ENCODE measurements at places on chromosomes 6 and 20.

DNA sequence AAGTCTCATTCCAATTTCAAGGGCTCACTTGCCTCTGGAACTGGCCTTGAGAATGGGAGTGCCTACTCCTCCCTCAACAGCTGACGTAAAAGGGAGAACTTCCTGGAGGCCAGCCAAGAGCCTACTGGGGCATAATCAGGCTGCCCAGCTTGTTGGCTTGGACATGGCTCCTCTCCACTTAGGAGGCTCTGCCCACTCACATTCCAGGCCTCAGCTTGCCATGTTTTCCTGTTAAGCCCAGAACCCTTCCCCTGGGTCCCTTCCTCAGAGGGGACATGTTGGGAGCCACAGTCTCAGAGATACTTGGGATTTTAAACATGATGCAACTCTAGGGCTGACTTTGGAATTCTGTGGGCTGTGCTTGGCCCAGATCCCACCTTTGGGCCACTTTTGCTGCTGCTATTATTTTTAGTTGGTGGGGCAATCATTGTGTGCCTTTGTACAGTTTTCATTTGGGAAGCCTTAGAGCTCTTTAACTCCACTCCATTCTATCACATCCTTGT is 31.5 kb upstream of the ADTRP start:
- peak; percentile 78 for DNase-seq

GRCh38 chr20:57034001-57034400 is 232.4 kb downstream of the BMP7 start:
- no peak for DNase-seq

GRCh38 chr6:98875375-98875774 is 41.0 kb downstream of the POU3F2 start:
- no peak for DNase-seq

GRCh38 chr20:34415079-34415478 is 52.0 kb downstream of the ITCH start:
- no peak for DNase-seq

- DNase-seq, result peak; percentile 35
Observed at GRCh38 chr20:6381887-6382286, 259.1 kb upstream of the FERMT1 start.

DNA sequence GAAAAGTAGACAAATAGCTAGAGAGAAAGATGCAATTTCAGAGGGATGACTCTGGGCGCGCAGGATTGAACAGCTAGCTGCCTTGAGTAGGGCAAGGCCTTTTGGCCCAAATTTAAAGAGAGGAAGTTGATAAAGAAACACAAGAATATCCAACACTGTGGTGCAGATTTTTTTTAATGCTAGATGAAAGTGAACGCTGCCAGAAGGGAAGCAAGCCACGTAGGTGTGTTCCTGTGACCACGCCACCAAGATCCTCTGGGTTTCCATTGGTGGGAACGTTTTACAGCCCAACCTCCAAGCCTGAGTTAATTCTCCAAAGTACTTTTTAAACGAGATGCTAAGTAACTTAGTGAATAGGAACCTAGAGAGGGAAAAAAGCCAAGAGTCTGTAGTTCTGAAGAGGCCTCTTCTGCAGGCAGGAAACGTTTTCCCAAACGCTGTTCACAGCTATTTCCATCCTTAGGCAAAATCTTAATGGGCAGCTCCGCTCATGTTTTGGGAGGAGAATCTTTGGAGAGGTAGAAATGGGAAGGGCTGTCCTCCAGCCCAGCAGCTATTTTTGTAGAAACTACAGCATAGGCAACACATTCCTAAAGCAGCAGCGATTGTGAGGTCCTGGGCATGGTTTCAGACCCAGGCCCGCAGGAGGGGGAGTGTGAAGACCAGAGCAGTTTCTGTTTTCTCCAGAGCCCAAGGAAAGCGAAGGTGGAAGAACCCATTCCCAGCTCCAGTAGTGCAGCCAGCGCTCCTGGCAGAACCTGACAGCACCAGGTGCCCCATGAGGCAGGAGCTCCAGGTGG is 8.2 kb downstream of the LY86 start:
- peak; percentile 46 for DNase-seq

- DNase-seq, result no peak
Observed at GRCh38 chr20:54170963-54171362, 2.8 kb downstream of the CYP24A1 start.

GRCh38 chr6:1560281-1561058 is 49.2 kb upstream of the FOXC1 start:
- DNase-seq, result no peak

DNA sequence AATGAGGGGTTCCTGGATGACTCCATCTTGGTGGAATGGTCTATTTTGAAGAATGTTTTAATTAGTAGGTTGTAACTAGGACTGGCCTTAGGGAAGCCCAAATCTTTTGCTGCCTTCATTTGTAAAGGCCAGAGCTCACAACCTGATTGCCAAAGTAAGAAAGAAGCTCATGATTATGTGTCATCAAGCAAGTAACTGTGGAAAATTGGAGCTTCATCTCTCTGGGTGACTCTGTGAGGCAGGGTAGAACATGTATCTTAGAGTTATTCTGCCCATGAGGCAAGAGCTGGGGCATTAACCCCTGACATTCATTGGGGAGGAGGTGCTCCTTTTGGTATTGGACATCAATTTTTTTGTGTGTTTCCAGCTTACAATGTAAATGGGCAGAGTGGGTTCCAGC is 273.9 kb upstream of the JAG1 start:
- DNase-seq, result no peak

DNA sequence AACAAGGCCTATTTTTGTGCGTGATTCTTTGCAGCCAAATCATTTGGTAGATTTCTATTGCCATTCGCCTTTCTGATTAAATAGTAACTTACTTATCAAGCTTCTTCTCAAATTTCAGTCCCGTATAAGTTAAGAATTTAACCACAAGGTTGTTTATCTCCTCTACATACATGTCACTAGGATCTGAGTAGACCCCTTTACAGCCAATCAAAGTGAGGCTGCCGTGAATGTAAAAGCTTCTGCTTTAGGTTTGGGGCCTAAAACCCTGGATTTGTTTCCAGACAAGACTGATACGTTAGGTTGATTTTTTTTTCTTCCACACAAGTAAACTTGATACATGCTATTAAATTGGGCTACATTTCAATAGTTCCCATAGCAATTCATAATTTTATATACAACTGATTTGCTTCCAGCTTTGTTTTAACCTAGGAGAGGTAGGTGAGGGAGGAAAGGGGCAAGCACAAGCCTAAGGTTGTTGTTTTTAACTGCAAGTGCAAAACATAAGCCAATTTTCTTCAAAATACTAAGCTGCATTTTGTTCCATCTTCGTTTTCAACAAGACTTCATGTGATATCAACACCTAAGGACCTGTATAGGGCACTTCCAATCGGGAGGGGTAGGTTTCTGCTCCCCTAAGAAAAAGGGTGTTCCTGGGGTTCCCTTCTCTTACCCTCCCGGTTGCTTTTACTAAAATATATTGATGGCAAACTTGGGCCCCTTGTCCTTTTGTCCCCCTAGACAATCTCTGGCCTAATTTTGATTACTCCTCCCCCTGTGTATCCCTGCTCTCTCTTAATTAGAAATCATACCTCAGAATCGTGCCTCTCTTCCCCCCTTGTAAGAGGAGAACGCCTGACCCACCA is 1.7 kb downstream of the RANBP9 start:
- DNase-seq, result peak; percentile 18

DNA sequence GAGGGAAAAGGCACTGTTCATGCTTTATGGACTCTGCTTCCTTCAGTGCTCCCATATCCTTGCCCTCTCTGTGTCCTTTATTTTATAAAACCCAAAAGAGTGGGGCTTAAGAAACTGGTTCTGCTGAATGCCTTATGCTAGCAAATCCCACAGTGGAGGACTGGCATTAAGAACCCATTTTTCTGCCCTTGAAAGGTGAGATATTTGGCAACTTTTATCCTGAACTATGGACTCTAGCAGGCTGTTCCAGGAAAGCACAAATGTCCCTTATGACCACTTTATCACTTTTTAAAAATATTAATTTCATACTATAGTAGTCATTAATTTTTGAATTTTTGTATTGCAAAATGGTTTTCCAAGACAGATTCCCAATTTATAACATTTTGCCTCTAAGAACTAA is 93.3 kb downstream of the ADAT2 start:
- DNase-seq, result no peak

GRCh38 chr20:4898282-4899244 is 102.7 kb downstream of the SLC23A2 start:
- peak; percentile 36 for DNase-seq

DNA sequence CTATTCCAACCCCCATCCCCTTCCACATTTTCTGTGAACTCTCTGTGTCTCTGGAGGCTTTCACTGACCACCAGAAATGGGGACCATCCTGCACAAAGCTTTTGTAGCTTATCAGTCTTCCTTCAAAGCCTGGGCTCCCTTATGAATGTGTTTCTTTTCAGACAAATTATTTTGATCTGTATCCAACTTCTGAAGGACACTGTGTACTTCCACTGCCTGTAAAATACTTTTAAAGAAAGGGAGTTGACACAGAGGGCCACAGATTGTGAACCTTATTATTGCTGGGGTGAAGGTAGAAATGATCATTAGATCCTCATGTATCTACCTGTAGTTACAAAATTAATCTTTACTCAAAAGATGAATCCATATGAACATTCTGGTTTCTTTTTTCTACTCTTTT is 135.6 kb downstream of the CARMIL1 start:
- DNase-seq, result no peak

DNA sequence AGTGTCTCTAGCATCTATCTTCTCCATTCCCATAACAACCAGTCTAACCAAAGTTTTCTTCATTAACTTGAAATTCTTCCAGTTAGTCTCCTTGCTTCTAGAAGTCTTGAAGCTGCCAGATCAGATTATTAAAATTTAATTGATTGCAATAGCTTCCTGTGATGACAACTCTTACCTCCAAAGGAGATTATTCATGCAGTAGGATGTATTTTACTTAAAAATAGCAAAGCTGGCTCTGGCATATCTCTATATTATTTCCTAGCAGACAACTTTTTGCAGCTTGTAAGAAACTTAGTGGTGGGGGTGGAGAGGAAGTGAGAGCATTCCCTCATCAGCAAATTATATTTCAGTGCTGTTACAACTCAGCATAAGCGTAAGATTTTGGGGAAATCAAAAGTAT is 290.4 kb downstream of the GRIK2 start:
- DNase-seq, result no peak

DNA sequence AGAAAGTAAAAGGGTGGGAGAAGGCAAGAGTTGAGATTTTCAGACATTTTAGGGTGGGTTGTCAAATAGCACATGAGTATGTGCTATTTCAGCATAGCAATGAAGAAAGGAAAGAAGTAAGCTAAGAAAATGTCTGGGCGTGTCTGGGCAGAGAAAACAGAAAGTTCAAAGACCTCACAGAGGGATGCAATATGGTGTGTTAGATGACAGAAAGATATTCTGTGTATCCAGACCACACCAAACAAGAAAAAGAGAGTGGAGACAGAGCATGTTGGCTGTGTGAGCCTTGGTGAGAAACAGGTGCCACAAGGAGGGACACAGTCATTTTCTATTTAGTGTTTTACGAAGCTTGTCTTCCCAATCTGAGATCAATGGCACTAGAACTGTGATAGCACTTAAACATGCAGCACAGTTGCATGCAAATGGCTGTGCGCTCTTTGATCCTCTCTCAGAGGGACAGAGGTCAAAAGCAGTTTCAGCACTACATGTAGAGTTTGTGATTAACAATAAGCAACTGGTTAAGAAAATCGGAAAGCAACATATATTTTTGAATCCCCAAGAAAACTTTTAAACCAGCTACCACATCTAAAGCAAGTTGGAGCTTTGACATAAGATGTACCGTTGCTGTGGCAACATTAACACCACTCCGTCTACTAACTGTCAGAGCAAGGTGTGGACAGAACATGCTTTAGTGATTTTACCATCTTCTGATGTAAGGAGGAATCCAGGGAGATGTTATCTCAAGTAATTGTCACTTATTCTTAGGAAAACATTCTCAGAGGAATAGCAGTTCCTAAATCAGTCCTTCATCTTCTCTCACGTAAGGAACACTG is 515.5 kb upstream of the NOX3 start:
- DNase-seq, result peak; percentile 30

GRCh38 chr6:21404577-21404976 is 189.0 kb upstream of the SOX4 start:
- DNase-seq, result no peak

- DNase-seq, result no peak
Observed at GRCh38 chr6:42599558-42599957, 35.7 kb downstream of the UBR2 start.

DNA sequence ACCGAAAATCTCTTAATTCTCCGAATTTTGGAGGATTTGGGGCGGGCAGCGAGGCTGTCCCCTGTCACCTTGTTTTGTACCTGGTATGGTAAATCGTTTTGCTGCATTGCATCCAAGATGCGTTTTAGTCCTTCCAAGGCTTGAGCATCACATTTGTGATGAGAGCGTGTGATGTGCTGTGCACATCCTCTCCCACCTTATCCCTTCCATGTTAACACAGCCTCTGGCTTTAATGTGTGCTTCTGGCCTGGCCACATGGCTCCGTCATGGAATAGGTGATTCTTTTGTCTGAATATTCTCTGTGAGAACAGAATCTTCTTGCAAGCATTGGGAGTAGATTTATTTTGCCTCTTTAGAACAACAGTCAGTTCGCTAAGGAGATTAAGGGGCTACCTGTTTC is 763 bp downstream of the TMEM14A start:
- DNase-seq, result no peak

DNA sequence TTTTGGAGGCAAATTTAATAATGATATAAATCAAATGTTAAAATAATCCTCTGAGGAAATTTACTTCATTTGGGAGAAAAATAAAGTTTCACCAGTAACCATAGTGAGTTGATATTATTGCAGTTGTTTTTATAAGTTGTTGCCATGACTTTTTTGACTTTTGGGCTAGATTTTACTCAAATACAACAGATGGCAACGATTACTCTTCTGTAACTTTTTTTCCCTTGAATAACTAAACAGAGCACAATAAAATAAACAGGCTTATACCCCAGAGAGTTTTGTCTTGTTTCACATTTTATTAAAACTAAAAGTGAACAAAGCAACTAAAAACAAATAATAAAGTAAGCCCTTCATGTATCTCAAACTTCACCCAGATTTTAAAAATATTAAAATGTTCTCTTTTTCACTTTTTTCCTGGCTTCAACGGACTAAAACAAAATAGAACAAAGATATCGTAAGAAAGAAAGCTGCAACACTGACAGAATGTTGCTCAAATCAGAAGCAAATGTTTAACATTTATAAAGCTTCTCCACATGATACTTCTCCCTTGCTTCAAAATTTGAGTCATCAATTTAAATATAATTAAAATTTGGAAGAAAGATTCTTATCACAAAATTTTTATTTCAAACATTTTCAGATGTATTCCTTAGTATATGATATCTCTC is 42.5 kb upstream of the BMP5 start:
- no peak for DNase-seq

DNA sequence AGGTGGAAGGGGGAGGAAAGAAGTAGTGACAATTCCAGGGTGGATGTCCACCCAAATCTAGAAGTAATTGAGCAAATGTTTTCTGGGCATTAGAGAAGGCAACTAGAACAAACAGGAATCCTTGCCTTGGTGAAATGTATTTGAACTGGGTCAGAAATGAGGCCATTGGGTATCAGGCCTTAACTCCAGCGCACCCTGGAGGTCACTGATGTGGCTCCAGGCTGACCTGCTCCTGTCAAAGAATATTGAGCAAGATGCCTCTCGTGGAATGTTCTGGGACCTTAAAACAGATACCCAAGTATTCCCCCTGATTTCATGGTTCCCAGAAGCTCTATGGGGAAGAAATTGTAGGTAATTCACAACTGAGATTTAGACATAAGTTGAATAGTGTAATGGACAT is 6.9 kb downstream of the HLA-DPB1 start:
- peak; percentile 73 for DNase-seq

Measured in lung (tissue), 17 donors.